ENCODE measurements at places on chromosomes 4 and X.

DNA sequence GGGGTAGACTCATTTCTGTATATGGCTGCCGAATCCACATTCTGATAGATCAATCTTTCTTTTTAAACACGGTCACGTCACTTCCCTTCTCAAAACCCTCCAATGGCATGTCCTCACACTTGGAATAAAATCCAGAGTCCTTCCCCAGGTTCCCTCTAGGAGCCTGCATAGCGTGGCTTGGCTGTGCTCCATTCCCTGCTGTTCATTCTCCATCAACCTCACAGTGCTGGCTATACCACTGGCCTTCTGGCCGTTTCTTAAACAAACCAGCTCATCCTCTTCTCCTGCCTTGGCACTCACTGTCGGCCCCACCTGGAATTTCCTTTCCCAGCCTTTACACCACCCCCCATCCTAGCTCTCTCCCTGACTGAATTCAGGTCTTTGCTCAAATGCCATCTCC is 77.1 kb downstream of the RBM47 start:
- DNase-seq, result peak; percentile 34

GRCh38 chrX:106946464-106946863 is 26.3 kb downstream of the CLDN2 start:
- DNase-seq, result no peak

DNA sequence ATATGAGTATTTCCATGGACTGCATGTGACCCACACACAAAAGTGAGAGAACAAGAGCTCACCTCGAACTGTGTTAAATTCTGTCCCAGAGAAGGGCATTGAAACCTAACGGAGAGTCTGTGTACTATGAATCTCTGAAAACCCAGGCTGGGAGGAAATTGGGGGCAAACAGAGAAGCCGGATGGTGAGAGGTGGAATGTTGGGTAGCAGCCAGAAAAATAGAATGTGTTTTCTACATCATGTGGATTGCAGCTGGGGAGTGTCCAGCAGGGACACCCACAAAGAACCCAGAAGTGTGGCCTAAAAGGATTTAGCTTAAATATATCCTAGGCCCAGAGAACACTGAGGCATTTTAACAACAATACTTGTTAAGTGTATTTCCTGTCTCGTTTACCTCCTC is 38.6 kb downstream of the MND1 start:
- DNase-seq, result peak; percentile 10

DNA sequence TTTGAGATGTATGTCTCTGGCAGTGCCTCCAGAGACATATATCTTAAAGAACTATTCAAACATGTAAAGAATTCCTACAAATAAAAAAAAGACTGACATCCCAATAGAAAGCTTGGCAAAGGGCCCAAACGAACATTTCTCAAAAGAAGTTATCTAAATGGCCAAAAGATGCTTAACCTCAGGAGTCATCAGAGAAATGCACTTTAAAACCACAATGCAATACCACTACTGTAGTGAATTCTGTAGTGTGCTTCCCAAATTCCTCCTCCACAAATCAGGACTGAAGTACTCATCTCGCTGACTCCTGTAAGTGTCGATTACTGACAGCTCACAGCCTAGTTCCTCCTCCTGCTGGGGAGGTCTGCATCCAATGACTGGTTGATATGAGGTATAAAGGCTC is 129.0 kb upstream of the MAMLD1 start:
- no peak for DNase-seq

- DNase-seq, result no peak
Measured at GRCh38 chr4:2733844-2734574, 22.1 kb downstream of the TNIP2 start.

DNA sequence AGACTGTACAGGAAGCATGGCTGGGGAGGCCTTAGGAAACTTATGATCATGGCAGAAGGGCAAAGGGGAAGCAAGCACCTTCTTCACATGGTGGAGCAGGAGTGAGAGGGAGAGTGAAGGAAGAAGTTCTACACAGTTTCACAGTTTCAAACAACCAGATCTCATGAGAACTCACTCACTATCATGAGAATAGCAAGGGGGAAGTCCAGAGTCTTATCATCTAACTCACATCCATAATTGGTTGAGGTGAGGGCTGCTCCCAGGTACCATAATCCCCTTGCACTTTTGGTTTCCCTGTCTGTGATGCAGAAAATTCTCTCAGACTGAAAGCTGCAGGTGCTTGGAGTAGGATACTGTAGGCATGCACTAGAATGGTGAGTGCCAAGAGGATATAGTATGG is 233.8 kb upstream of the CPEB2 start:
- DNase-seq, result no peak

GRCh38 chrX:67730296-67730695 is 186.5 kb downstream of the AR start:
- no peak for DNase-seq

DNA sequence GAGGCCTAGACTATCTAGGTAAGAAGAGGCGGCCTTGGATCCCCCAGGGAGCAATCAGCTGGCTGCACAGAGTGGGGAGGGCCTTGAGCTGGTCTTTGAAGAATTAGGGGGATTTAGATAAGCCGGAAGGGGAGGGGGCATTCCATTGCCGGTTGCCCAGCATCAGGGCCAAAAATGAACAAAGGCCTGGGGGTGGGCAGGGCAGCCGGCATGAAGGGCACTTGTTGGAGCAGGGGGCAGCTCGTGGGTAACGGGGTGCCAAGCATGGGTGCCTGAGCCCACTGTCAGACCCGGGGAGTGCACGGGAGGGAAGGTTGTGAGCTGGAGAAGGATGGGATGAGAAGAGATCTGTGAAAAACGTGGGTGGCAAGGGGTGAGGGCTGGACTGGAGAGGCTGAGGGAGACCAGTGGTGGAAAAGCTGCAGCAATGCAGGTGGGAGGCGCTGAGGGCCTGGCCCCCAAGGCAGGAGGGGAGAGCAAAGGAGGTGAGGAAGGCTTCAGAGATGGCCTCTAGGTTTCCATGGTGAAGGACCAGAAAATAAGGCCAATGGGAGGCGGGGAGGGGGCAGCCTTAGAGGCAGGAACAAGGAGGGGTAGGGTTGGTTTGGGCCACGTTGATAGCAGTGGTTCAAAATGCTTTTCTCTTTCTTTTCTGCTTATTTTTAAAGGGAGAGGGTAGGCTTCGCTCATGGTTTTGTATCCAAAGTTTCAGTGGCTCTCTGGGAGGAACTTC is 8.6 kb downstream of the KLF3 start:
- DNase-seq, result no peak

GRCh38 chr4:78293821-78294301 is 236.7 kb downstream of the FRAS1 start:
- peak; percentile 66 for DNase-seq

- no peak for DNase-seq
Measured at GRCh38 chr4:136526517-136526916, 1005.8 kb downstream of the PCDH18 start.

DNA sequence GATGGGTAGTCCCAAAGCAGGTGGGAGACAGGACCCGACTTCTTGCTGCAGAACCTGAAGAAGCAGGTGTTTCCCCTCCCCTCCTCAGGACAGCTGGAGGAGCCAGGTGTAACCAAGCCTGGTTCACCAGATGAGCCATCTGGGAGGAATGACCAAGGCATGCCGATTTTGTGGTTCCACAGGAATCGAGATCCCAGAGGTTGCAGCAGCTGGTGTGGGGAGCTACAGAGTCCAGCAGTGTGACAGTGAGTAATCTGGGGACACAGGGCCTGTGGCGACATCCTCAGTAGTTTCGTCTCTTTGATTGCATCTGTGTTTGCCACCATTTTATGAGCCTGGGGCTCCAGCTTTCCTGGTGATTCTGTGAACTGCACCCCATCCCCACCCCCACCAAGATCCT is 2.6 kb upstream of the NDP start:
- no peak for DNase-seq

- DNase-seq, result no peak
Measured at GRCh38 chr4:62162606-62163005, 962.5 kb downstream of the ADGRL3 start.

DNA sequence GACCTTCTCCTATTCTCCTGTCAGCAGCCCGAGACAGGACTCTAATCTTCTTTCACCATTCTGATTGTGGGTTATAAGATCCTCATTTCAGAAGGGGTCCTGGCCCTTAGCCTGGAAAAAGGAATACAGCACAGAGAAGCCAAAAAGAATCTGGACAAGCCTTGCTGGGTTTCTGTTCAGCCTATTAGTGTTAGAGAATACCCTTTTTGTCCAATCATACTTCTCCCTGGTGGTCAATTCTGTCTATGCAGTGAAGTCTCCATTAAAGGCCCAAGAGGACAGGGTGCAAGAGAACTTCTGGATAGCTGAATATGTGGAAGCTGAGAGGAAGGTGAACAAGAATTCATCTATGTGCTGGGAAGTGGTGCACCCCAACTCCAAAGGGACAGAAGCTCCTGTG is 105.7 kb upstream of the AGA start:
- DNase-seq, result no peak

Measured in AG20443 (cell line).